ENCODE measurements at places on chromosomes 2 and 18.
A peak's percentile ranks its signal among the peaks of the same experiment; 100 is the strongest.

- DNase-seq: no peak
Measured at GRCh38 chr2:212337036-212337435, 201.6 kb downstream of the ERBB4 start.

- DNase-seq: no peak
Measured at GRCh38 chr2:84187258-84187657, 271.8 kb downstream of the SUCLG1 start.

DNA sequence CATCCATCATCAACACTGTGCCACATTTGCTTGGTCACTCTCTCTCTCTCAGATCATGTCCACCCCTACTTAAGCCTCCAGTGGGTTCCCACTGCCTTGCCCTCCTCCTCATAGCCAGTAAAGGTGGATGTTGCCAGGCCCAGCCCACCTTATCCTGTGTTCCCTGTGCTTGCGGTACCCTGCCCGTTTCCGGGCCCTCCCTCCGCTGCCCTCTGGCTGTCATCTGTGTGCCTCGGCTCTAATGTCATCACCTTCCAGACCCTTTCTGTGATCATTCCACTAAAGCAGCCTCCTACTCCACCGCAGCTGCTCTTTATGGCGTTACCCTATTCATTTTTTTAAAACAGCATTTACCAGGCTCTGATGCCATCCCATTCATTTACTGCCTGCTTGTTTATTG is 305.7 kb upstream of the SKOR2 start:
- DNase-seq: no peak

DNA sequence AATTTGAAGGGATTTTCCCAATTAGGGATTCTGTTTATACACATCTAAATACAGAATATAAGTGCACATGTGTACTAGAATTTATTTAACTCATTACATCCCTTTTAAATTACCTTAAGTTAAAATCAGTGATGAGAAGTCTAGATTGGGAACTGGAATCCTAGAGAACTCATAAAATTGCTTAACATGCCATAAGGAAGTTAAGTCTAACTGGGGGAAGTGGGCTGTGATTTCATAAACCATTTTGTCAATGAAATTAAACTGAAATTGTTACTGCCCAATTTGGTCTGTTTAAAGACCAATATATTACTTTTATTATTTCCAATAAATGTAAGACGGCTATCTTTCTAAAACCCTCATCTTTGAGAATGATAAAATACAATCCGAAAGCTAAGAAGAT is 72.3 kb upstream of the CD226 start:
- no peak for DNase-seq

GRCh38 chr2:207153266-207153975 is 12.3 kb downstream of the KLF7 start:
- no peak for DNase-seq

GRCh38 chr2:29010946-29011345 is 29.8 kb downstream of the TOGARAM2 start:
- peak; percentile 36 for DNase-seq

- DNase-seq: no peak
Measured at GRCh38 chr2:43186679-43187374, 39.6 kb downstream of the ZFP36L2 start.

- DNase-seq: no peak
Measured at GRCh38 chr2:71210292-71210691, 16.6 kb downstream of the PAIP2B start.

DNA sequence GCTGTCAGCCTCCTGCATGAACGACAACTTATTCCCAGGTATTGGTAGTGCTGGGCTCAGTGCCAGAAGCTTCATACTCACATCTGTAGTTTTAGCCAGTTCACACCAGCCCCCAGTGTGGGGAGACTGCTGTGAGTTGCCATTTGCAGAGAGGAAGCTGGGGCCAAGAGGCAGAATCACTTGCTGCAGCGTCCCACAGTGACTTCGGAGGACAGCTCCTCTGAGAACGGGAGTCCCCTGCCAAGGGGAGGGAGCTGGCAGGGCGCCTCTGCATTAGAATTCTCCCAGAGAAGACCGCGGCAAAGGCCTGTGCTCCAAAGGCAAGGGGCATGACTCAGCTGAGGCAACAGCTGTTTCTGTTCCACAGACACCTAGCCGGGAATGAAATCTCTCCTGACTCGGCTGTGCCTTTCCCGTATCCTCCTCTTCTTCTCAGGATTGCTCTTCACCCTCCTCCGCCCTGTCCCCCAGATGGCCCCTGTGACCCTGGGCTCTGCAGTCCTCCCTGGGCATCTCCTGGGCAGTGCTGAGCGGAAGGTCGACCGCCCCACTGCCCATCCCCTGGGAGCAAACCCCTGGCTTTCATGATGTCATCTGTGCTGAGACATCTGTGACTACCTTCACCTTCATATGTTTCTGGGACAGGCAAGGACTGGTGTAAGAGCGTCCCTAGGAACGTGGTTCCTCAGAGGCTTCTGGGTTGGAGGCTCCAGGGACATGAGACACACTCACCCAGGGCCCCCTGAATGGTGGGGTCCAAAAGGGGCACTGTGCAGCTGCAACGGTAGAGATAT is 18.0 kb downstream of the MAL start:
- DNase-seq: no peak

GRCh38 chr2:68388358-68388757 is 23.3 kb downstream of the PLEK start:
- DNase-seq: no peak

DNA sequence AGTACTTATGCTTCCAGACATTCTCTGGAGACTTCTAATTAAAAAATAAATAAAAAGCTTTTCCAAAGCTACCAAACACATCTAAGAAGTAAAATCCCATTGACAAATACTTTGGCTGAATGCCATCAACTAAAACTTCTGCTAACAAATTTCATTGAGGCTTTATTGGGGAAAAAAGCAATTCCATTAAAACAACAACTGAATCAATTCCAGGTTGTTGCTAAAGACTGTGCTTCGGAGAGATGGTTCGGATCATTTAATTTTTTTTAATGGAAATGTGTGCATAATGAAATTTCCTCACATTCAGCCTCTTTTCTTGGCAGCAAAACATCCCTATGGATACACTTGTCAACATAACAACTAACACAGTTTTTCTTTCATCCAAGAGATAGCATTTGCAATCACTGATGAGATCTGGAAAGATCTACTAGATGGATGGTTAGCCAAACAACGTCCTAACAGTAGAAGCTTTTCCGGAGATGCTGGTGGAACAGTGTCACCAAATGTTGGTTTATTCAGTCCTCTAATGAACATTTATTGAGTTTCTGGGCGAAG is 446.1 kb upstream of the FAM98A start:
- DNase-seq: no peak

DNA sequence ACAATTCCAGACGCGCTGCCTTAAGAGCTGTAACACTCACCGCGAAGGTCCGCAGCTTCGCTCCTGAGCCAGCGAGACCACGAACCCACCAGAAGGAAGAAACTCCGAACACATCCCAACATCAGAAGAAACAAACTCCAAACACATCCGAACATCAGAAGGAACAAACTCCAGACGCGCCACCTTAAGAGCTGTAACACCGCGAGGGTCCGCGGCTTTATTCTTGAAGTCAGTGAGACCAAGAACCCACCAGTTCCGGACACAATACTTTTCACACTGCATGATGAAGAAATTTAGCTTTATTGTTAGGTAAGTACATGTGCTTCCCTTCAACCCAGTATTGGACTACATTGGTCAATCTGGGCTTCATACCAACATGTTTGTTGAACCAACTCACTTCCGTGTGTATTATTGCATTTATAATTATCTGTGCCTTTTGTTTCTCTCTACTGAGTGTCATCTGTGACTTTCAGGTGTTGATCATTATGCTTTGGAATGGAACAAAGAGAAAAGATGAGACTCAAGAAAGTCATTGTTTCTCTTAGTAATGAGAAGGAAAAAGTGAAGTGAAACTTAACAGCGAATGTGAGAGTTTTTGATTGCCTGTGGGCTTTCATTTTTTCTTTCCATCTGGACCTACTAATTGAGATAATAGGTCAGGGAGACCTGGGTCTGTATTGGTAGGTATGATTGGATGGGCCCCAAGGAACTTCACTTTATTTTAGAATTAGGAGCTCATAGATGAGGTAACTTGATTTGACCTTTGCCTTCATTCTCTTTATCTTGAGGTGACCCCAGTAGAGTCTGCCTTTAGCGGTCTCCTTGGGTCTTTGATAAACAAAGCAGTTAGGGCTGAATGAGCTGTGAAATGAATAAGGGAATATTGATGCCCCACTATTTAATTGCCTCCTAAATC is 76.1 kb upstream of the CAVIN2 start:
- no peak for DNase-seq

GRCh38 chr2:6545336-6545735 is 320.4 kb downstream of the CMPK2 start:
- no peak for DNase-seq

DNA sequence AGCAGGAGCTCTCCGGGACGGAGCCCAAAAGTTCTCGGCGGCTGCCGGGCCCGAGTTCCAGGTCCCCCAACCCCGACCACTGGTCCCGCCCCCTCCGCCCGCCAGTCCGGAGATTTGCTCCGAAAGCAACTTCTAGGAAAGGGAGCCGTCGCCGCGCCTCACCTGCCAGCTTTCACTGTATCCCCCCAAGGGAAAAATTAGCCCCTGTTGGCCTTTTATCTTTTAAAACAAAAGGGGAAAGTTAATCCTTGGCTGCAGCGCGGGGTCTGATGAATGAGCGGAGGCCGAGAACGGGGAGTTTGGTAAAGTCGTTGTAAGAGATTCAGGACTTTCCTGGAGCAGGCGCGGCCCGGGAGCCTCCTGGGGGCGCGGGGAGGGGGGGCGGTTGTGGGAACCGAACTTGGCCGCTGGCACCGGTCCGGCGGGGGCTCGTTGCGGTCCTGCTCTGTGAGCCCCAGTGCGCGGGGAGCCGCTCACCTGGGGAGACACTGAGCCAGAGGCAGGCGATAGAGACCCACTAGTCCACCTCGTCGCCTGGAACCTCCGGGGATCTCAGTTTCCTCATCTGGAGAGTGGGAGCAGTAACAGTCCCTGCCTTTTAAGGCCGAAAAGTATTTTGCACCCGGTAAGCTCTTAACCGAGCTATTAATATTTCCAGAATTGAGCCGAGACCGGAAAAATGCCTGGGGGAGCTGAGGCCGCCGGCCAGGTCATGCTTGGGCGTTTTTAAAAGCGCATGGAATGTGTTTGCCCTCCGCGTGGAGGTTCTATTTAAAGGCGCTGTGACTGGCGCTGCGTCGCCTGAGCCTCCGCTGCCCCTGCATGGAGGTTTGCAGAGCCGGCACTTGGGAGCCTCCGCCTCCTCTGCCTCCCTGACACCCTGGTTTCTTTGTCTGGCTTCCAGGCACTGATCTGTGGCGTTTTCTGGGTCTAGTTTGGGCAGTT is 1.1 kb downstream of the EFHD1 start:
- DNase-seq: no peak

- no peak for DNase-seq
Measured at GRCh38 chr2:148674063-148675020, 29.8 kb downstream of the EPC2 start.

GRCh38 chr2:37125416-37125815 is 31.4 kb downstream of the EIF2AK2 start:
- DNase-seq: no peak

DNA sequence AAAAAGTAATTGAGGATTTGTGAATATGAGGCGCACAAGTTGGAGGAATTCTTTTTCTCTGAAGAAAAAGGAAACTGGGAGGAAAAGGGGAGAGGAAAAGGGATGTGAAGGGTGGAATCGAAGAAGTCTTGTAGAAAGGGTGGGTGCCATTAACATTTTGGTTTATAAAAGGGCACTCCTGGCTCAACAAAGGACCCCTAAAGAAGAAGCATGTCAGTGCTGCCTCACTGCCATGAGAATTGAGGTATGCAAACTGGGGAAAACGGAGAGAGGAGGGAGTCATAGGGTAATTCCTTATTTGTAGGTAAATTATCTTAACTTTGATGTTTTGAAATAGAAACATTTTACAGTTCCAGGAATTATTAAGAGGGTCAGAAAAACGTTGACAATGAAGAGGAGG is 207.2 kb downstream of the NAPG start:
- DNase-seq: no peak

- DNase-seq: no peak
Measured at GRCh38 chr2:19785867-19786266, 115.9 kb downstream of the TTC32 start.

DNA sequence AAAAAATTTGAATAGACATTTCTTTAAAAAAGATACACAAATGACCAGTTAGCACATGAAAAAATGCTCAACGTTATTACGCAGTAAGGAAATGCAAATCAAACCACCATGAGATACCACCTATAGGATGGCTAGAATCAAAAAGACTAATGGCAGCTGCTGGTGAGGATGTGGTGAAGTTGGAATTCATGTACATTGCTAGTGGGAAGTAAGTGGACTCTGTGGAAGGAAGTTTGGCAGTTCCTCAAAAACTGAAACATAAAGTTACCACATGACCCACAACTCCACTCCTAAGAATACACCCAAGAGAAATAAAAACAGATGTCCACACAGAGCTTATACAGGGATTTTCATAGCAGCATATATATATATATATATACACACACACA is 51.2 kb downstream of the MBP start:
- DNase-seq: no peak

DNA sequence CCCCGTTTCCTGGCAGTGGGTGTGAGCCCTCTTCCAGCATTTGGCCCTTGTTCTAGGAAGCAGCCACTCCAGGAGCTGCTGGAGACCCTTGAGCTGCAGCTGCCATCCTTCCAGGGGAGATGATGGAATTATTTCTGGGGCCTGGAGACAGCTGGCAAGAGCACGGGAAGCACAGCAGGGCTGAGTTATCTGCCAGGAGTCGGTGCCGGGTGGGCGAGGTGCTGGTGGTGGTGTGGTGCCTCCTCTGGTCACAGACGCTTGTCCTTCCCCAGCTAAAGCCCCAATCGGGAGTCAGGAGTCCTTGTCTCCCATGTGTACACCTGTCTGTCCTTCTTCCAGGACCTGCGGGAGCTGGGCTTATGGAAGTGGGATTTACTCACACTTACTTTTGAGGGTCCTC is 36.0 kb downstream of the DPYSL5 start:
- DNase-seq: no peak

DNA sequence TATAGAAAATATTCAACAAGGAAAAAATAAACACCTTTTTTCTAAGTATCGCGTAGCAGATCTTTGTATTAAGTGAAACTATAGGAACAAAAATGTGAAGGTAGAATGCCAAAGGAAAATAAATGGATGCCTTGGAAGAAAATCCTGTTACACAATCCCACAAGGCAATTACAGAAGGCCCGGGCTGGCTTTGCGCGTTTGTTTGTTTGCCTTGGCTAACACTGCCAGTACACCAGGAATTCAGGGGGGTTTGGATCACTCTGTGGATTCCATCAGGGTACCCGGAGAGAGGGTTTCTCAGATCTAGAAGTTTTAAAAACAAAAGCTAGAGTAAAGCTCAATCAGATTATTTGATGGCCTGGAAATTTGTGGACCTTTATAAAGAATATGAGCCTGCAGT is 478.3 kb downstream of the FBXO15 start:
- no peak for DNase-seq

DNA sequence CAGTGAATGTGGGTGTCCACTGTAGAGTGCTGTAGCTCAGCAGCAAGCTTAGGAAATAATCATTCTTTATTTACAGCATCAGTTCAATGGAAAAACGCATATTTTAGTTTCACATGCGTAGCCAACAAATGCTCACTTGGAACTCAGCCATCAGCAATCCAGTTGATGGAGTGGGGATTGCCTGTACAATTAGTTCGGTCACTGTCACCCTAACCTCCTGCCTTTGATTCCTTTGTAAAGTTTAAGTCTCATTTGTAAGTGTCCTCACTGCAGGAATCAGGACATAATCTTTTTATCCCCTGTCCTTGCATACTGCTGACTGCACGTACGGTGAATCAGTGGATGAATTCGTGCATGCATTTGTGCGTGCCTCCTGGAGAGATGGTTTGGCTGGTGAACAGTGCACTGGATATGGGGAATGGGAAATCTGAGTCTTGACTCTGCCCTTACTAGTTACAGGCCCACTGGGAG is 55.9 kb downstream of the RAB31 start:
- no peak for DNase-seq

- DNase-seq: no peak
Measured at GRCh38 chr2:222146488-222146887, 152.3 kb downstream of the PAX3 start.
